ENCODE measurements at places on chromosomes 16 and 17. TPM values are rescaled to one million over a fixed set of nuclear protein-coding genes. Genes with fewer than 3 reads are reported as not detected.

- DNase-seq: peak; percentile 93
Observed at GRCh38 chr16:2147981-2148671, at the start of gene RAB26. TSS of gene RAB26 (plus strand) at chr16:2148625. CDS start at chr16:2148784, 159 bp downstream.

- DNase-seq: no peak
Observed at GRCh38 chr16:85606904-85607303, 6.2 kb upstream of the GSE1 start.

- DNase-seq: no peak
Observed at GRCh38 chr16:10978124-10978523, 33.8 kb downstream of the CLEC16A start.

Gene G6PC1
- 0.23 TPM for polyA plus RNA-seq

DNA sequence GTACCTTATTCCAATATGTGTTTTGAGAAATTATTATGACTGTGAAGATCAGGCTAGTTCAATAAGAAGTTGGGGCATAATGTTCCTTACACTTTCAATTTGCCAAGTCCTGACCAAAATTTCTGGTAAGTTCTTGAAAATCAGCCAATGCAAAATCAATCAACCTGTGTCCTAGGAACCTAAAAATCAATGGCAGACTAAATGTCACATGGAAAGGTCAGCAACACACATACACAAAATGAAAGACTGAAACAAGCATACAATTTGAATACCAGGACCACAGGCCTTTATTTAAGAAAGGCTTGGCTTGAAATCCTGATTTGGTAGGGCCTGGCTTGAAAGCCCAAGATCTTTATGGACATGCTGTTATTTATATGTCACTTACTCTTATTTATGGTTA is 155.5 kb upstream of the ZKSCAN2 start:
- no peak for DNase-seq

DNA sequence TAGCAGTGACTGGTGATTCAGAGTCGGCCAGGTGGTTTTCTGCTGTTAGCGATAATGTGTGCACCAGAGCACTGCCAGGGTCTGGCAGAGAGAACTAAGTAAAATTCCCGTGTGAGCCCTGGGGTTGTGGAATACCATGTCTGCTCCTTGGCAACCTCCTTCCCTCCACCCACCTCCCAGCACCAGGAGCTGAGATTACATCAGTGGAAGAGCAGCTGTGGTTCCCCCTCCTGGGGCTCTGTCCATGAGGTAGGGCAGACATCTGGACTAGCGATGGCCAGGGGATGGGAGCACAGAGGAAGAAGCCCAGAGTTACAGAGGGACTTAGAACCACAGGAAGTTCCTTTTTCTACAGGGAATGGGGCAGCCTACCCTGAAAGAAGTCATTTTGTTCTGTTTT is 15.8 kb downstream of the CLEC10A start:
- DNase-seq: no peak

- DNase-seq: no peak
Observed at GRCh38 chr17:68542698-68543463, 30.7 kb downstream of the PRKAR1A start.
